Right renal cortex interstitium (tissue), 3 donors: ENCODE measurements at places on chromosomes 5 and 9. TPM values are rescaled to one million over a fixed set of nuclear protein-coding genes. Genes with fewer than 3 reads are reported as not detected.

ANKRD34B gene
- 0.18 TPM for polyA plus RNA-seq

SLC46A2 gene
- 0.30 TPM for polyA plus RNA-seq

DPYSL3 gene
- 35.1 TPM for polyA plus RNA-seq

CCL27 gene
- polyA plus RNA-seq = 0.50 TPM

NUDCD2 gene
- 54.9 TPM for polyA plus RNA-seq

LRRC8A gene
- 31.1 TPM for polyA plus RNA-seq

CDHR2 gene
- polyA plus RNA-seq = 23.1 TPM

FOXD4L4 gene
- not detected for polyA plus RNA-seq

PLEKHG4B gene
- polyA plus RNA-seq = 9.4 TPM

FOXD4 gene
- polyA plus RNA-seq = 0.25 TPM

GRCh38 chr5:65823204-65823603 lies 101.2 kb downstream of the NLN start:
- no peak for DNase-seq

DNA sequence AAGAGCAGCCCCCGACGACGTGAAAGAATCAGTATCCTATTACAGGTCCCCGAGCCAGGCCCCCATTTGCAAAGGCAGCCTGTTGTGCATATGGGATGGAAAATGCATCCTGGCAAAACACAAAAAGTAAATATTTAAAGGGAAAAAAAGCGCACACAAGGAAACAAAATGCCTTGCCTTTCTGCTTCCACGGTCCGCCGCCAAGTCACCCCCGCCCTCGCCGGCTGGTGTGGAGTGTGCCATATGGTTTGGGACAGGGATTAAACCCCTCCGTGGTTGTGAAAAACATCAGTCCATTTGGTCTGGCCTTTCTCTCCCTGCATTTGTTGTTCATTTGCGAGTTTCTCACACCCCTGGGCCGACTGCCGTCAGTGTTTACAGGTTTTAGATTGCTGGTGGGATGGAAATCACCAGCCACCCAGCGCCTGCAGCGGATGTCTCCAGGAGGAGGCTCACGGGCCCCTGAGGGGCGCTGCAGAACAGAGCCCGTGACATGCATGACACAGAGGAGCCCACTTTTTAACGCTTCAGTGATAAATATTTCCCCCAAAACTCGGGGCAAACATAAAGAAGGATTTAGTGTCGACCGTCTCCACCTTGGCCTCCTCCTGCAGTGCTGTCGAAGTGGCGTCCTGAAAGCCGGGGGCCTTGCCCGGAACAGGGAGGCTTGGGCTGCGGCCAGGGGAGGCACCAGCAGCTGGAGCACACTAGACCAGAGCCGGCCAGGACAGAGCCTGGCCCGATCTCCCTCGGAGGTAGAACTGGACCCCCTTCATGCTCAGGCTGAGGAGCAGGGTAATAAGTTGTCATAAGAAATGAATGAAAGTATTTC lies 161.5 kb downstream of the HSD17B3 start:
- DNase-seq = no peak

DNA sequence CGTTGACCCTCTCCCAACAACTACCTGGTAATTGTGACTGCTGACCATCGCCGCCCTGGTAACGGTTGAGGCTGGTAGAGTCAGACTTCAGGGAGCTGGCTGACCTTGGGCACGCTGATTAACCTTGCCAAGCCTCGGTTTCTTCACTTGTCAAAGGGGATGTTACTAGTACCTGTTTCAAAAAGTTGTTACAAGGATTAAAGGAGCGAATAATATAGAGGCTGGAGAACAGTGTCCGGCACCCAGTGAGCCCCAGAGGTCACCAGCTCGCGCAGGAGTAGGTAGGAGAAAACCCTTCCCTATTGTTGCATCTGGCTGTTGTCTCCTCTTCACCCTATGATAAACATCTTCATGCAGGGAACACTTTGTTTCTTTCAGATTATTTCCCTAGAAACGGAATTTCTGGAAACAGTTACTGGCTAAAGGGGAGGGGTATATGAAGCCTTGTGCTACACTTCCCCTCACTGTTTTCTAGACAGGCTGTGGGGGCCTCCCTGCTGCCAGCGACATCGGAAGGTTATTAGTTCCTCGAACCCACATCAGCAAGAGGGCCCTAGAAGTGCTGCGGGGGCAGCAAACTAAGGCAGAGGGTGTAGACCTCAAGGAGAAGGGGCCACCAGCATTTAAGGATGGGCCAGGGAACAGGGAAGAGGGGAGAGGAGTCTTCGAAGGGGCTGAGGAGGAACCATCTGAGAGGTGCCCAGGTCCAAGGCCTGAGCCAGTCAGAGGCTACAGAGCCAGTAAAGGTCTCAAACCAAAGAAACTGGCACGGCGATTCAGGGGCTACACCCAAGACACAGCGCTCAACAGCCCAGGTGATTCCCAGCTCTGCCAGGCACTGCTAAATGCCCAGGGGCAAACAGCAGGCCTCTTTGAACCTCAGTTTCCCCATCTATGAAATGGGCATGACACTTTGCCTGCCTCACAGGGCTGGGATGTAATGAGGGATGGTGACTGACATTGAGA lies 37.6 kb downstream of the HRH2 start:
- DNase-seq = no peak

DNA sequence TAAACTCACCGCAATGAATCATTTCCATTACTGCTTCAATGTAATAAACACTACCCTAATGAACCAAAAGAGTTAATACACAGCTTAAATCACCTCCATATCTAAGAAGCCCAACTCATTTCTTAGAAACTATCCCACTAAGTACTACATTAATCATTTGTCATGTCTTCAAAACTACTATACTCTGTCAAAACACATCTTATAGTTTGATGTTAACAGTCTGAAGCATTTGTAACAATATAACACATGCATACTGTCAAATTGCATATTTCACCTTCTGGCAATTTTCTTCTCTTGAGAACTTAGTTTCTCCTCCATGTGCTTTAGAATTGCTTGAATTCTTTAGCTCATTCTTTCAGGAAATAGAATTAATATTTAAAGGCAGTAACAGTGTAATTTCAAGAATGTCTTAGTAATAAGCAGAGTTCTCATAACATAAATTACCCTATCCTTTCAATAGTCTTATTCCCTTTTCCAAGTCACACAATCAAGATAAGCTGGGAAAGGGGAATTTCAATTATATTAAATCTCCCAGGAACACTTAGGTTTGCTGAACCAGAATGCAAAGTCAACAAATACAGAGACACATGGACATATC lies 199.7 kb downstream of the ATPSCKMT start:
- no peak for DNase-seq

GRCh38 chr5:72556351-72557166 lies 49.3 kb upstream of the ZNF366 start:
- DNase-seq = peak; percentile 62

DNA sequence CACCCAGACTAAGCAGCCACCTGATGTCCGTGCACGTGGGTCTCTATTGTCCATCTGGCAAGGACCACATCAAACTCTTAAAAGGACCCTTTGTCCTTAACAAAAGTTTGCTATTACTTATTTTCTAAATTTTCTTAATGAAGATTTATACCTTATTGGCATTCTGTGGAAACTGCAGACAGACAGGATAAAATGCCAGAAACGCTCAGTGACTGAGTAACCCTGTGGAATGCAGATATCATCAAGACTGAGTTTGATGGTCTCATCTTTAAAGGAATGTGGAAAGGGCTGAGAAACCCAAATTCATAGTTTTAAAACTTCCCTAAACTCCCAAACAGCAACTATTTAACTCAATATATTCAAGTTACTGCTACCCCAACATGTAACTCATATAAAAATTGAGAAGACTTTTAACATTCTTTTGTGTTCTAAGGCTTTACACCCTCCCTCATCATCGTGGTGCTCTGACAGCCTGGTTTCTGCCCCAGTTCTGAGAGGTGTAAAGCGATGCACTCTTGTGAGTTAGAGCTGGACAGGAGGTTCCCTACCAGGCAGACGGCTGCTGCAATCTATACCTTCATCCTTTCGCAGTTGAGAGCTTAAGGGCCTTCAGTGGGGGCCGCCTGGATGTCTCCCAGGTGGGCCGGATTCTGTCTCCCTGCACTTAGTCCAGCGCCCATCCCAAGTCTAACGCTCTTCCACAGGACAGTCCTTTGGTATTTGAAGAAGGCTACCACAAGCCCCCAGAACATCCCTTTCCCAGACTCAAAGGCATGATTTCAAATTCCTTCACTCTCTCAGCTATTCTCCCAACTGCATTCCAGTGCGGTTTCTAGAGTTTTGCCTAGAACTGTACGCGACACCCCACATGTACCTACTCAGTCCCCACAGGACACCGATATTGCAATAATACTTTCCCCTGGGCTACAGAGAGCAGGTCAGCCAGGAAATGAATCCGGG lies 68.9 kb downstream of the DAP start:
- no peak for DNase-seq

GRCh38 chr5:36392818-36393217 lies 91.1 kb upstream of the RANBP3L start:
- DNase-seq = no peak

GRCh38 chr9:95641586-95641985 lies 124.8 kb upstream of the PTCH1 start:
- no peak for DNase-seq

DNA sequence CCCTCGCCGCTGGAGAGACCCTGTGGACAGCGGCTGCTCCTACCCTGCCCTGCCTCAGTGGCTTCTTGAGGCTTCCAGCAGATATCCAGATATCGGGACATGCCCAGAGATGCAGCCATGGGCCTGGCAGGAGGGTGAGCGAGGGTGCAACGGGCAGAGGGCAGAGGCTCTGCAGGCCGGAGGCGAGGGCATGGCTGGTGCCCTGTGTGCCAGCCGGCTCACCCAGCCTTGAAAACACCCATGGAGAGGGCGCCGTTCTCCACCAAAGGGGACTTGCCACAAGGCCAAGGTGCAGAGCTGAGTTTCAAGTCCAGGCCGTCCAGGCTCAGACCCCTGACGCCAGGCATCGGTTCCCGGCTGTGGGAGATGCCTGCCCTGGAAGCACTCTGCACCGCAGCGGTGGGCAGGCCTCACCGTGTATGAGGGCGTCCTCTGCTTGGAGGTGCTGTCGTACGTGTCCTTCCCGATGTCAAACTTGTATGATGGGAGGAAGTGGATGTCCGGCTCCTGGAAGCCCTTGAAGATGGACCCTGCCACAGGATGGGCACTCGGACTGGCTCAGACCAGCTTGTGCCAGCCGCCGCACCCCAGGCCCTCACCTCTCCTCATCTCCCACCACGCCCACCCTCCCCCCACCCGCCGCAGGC lies 8.9 kb downstream of the INPP5E start:
- DNase-seq = no peak

DNA sequence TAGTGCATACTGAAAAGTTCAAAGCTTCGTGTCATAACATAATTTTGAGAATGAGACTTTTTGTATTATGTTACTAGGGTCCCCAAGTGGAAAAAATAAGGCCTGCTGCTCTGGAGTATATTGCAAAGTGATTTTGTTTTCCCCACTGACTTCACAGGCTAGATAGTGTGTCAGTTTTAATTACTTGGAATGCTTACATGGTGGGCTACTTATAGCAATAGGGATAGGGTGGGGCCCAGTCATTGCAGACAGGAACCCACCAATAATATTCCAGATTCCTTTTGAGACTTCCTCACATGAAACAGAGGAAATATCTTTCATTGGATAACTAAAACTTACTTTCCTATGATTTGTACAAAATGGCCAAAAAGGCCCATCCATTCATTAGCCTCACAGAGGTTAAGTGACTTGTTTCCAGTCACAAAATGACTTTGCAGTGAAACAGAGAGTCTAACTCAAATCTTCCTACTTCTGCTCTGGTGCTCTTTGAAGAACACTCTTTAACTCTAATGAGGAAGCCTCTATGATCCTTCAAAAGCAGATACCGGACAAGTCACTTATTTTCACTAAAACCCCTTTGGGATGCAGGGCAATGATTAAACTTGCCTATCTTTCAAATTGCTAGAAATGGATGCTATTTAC lies 16.2 kb upstream of the MEF2C start:
- no peak for DNase-seq

DNA sequence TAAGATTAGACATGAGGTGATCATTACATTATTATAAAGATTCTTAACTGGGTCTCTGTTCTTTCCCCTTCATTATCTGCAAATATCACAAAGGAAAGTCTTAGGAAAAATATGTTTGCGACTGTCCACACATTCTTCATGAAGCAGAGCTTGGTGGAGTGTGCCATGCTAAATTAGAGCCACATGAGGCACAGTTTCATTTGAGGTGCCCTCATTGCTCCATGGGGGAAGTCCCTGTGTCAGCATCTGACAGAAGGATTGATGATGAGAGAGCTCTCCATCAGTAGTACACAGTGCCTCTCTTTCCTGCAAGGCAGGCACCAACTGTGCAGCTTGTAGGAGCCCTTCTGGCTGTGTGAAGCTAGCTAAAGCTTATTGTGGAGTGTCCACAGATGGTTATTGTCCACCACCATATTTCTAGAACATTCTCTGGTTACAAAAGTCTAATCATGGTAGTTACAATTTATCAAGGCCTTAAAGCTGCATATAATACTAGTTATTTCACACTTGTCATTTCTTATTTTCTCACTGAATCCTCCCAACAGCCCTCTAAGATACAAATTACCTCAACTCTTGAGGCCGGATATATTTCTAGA lies 63.9 kb downstream of the C9orf152 start:
- no peak for DNase-seq

GRCh38 chr5:68067976-68068603 lies 147.5 kb upstream of the PIK3R1 start:
- DNase-seq = no peak

DNA sequence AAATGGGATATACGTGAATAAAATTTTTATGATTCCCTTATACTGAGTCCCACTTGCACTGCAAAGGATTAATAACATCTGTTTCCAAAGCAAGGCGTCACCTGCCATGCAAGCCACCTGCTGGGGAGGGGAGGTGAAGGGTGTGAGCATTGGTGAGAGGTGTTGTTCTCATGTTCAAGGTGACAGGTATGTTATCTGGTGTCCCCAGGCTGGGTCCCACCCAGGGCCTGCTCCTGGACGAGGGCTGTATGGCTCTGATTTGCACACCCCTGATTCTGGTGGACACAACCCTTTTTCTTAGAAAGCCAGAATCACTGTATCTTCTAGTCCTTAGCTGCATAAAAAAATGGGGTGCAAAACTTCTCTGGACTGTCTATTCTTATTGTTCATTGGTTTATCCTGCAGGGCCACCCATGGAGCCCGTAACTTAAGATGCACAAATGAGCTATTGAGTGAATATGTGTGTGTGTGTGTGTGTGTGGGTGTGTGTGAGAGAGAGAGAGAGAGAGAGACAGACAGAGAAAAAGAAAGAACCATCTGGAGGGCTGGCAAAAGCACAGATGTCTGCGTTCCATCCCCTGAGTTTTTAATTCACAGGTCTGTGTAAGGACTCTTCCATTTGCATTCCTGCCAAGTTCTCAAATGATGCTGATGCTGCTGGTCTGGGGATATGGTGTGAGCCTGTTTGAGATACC lies 53.7 kb downstream of the SYK start:
- DNase-seq = no peak

DNA sequence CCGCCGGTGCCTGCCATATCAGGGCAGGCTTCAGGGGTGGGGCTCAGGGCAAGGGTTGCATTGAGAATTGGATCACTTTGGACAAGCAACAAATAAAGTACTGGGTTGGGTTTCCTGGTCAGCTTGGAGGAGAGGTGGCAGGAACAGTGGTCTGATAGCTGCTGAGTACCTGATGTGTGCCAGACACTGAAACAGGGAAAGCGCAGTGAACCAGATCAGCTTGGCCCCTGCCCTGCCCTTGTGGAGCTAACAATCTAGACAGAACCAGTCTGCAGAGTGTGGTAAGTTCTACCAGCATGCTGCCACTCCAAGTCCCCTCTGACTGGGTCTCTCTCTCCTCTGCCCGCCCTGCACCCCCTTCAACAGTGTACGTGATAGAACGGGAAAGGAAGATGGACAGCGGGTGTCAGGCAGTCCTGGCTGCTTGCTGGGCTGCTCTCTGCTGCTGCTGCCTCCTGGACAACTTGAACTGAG lies 53.4 kb downstream of the CYSTM1 start:
- no peak for DNase-seq

- DNase-seq = no peak
Measured at GRCh38 chr9:127915801-127916719, 781 bp downstream of the ST6GALNAC4 start.
